ENCODE measurements at places on chromosomes 1 and 21.

- no peak for DNase-seq
Measured at GRCh38 chr1:17630048-17630830, 90.7 kb downstream of the ARHGEF10L start.

DNA sequence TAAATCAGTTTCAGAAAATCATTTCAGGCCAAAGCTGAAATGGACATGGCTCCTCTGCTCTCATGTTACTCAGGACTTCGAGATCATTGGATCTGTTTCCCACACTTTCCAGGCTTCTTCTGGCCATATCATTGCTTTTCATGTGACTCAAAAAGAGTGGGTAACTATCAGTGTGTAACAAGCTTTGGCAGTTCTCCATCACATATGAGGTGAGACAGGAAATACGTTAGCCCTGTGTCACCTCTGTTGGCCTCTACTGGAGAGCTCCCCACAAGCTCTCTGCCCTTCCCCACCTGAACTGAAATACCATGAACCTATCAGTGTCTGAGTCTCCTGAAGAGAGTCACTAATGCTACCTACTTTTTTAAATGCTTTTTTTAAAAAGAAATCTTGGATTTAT is 128.2 kb downstream of the LBR start:
- no peak for DNase-seq

DNA sequence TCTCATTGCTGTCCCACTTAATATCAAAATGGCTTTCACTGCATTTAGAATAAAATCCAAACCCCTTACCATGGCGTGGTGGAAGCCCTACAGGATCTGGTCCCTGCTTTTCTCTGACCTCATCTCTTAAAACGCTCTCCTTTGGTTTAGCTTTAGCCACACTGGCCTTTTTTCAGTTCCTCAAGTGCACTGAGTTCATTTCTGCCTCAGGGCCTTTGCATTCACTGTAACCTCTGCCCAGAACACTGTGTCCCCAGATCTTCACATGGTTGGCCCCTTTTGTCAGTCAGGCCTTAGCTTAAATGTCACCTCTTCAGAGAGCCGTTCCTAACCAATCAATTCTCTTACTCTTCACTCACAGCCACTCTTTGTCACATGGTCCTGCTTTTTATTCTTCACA is 21.5 kb downstream of the BCL9 start:
- no peak for DNase-seq

DNA sequence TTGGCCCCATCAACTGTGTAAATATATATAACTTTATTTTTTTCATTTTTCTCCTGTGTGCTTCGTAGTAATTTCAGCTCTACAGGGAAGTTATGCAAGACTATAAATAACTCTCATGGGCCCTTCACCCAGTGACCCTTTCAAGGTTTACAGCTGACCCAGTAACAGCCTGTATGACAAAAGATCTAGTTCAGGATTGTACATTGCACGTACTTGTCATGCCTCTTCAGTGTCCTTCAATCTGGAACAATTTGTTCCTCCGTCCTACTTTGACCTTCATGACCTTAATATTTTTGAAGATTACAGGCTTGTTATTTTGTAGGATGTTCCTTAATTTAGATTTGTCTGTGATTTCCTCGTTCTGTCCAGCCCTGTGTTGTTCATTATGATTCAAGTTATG is 40.5 kb downstream of the BRINP2 start:
- no peak for DNase-seq

GRCh38 chr1:88150330-88150729 is 533.7 kb upstream of the PKN2 start:
- DNase-seq = no peak

DNA sequence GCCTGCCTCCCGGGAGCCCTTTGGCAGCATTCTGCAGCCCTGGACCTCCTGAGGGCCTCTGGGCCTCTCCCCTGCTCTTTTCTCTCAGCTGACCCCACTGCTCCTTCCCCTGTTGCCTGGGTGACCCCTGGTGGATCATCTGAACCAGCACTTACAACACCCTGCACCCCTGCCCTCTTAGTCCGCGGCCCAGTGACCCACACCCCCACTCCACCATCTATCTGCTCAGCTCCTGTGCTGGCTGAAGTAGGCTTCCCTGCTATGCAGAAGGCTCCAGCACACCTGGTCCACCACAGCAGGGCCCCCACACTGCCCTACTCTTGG is 74.0 kb downstream of the DMRTA2 start:
- DNase-seq = no peak

GRCh38 chr1:22969304-22969709 is 3.4 kb downstream of the LACTBL1 start:
- DNase-seq = peak; percentile 27

DNA sequence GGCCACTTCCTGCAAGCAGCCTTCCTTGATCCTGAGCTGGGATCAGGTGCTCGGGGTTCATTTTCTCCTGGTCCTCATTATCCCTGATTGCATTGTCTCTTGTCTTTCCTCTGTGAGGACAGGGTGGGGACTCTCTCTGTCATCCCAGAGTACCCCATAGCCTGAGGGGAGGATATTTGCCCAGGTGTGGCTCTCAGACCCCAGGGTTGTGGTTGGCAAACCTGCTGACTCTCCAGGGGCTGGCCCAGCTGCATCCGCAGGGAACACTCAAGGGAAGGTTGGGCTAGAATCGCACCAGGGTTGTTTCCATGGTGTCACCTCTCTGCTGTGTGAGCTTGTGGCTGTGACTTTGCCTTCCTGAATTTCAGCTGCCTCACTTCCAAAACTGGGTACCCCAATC is 276.8 kb upstream of the C1orf174 start:
- DNase-seq = no peak

GRCh38 chr21:37982496-37983318 is 66.5 kb upstream of the KCNJ6 start:
- DNase-seq = no peak

DNA sequence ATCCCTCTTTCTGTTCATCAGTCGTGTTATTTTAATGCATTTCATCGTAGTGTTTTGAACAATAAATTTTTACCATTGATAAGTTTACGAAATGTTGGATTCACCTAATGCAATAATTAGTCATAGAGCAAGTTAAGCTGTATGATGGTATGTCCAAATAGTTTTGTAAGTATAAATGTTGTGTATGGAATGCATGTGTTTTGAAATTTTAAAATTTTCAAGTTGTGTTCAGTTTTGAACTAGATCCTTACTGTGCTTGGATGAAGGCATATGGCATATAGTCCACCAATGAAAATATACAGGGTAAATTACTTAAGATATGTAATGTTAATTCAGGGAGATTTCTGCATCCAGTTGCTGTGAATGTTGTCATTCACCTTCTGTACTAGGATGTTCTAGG is 2.3 kb downstream of the ZMYM4 start:
- DNase-seq = no peak

DNA sequence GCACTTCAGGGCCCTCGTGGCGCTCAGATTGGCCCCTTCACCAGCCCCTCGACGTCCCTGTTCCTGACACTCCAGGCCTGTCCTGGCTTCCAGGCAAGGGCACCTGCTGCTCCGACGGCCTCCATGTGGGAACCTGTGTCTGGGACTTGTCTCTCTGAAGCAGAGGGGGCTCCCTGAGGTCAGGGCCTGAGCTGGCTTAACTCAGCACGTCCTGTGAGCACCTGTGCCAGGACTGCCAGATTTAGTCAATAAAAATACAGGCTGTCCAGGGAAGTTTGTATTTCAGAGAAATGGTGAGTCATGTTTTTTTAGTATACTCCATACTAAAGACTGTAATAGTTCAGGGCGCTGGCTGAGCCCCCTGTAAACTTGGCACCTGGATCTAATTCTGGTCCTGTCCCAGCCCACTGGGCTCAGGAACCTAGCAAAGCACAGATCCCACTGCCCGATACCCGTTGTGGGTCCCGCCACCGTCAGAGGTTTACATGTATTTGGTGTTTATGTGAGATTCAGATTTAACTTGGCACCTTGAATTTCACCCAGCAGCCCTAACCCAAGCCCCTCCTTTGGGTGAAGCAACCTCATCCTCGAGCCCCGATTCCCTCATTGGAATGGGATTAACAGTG is 109.9 kb upstream of the IFFO2 start:
- no peak for DNase-seq

DNA sequence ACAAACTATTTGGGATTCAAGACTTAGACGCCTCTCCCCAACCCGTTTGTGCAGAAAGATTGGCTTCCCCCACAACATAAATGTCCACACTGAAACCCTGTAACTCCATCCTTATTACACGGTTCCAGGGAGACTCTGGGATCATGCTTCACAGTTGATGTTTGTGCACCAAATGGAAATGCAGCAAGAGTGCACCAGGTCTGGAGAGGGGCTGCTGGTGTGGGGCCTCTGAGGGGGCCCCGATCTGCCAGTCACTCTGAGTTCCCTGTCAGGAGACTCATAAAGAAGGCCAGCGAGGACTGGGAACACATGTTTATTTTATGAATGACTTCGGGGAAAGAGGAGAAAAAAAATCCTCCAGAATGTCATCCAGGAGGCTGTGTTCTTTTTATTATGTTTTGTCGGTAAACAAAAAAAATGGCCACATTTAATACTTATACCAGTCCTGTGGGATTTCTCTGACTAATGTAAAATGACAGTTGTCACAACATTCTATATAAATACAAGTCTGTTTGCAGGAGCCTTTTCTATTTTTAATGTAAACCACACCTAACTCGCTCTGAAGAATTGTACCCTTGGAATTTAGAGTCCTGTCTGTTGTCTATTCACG is 439.1 kb upstream of the VAMP3 start:
- no peak for DNase-seq

DNA sequence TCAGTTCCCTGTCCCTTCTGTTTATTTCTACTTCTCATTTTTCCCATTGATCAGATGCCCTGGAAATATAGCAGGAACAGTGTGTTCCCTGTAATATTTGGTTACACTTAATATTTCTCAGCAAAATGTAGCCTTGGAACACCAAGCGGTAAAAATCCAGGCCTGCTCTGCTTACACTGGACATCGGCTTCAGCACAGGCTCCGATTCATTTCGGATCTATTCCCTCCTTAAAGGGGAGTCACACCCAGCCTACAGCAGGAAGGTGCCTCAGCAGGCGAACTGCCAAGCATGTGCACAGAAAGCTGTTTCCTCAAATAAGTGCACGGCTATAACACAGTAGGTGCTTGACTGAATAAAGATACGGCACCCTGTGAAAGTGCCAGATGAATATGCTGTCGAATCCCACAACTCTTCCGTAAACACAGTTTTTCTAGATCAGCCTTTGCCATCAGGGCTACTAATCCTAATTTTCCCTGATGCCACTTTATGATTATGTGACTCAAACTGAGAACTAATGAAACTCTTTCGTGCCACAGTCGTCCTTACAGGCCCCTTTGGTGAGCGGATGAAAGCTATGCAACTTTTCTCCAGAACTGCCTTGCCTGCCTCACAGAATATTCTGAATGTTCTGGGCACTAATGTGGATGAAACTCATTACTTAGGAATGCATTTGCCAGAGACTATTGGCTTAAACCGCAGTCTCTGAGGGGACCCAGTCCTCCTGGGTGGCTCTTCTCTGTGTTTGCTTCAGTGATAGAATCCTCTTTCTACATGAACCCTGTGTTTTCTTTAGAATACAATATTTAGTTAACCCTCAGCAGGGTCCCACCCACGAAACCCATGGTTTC is 275.5 kb upstream of the RUNX1 start:
- DNase-seq = peak; percentile 55

GRCh38 chr1:58862728-58863385 is 79.0 kb upstream of the JUN start:
- no peak for DNase-seq
